ENCODE measurements at places on chromosomes 3 and 15. TPM values are rescaled to one million over a fixed set of nuclear protein-coding genes. Genes with fewer than 3 reads are reported as not detected.

The NR2E3 gene
- 0.09 TPM for total RNA-seq

The CD80 gene
- not detected for total RNA-seq

The CP gene
- total RNA-seq: 0.28 TPM

The GASK1A gene
- 0.38 TPM for total RNA-seq

The GPR62 gene
- under 0.01 TPM for total RNA-seq

The EOGT gene
- 90.5 TPM for total RNA-seq

The SENP7 gene
- total RNA-seq: 12.0 TPM

The EFCC1 gene
- 0.18 TPM for total RNA-seq

The EIF5A2 gene
- total RNA-seq: 4.4 TPM

The UBAP1L gene
- total RNA-seq: 0.90 TPM
